Sciatic nerve (tissue), 2 donors: ENCODE measurements at places on chromosomes 11 and 22. TPM values are rescaled to one million over a fixed set of nuclear protein-coding genes. Genes with fewer than 3 reads are reported as not detected.

- no peak for DNase-seq
Measured at GRCh38 chr11:40291329-40291728, 1168.1 kb downstream of the LRRC4C start.

- no peak for DNase-seq
Measured at GRCh38 chr11:10042699-10043098, 251.3 kb downstream of the SBF2 start.

The P2RY6 gene
- 3.6 TPM for total RNA-seq

The KDM4D gene
- 0.80 TPM for total RNA-seq

The ELFN2 gene
- 5.9 TPM for total RNA-seq

The APOA5 gene
- total RNA-seq: not detected
